ENCODE measurements at places on chromosomes 12 and 14.

DNA sequence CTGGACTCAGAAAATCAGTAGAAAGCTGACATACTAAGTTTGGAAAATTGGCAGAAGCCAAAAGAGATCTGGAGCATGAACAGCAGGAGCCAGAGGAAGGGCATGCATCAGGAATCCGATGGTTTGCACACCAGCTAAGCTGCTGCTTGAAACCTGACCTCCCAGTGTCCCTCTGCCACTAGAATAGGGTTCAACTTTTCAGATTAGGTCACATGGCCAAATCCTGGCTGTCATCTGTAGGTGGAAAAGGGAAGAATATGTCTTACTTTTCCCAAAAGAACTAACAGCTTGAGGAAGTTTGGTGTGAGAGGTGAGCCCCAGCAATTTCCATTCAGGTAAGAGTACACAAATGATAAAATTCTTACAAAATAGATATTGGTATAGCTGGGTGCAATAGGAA, 732.6 kb downstream of the RERGL start:
- DNase-seq: no peak

DNA sequence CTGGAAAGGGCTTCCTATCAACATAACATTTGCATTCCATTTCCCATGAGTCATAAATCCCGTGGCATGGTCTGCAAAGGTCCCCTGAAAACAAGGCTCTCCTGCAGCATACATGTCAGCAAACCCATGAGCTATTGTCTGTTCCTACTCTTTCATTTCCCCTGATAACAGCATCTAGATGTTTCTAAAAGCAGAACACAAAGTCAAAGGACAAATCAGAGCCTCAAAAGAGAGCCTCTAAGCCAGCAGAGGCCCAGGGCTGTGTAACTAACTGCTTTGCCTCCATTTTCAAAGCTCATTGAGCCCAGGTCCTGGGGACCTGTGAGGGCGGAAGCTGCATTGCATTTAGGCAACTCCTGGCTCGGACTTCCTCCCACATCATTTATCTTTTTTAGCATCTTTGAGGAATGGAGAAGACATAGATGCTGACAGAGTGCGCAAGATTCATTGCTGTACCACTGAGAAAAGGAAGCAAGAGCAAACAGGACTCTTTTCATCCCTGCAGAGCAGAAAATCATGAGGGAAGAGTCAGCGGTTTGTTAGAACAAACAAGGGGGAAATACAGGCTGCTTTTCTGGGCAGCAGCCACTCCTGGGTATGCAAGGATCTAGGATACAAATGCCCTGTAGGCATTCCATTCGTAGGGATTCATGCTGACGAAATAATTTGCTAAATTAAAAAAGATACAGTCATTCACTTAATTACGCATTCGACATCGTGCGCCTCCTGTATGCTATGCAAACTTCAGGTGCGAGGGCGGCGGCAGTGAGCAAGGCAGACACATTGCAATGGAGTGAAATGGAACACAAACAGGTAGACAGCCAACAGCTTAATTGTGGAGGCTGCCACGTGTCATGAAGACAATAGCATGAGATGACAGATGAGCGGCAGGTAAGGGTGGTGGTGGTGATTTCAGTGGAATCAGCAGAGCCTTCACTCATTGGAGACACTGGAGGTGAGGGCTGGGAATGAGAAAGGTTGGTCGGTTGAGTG, 131.0 kb downstream of the TMEM132D start:
- no peak for DNase-seq

DNA sequence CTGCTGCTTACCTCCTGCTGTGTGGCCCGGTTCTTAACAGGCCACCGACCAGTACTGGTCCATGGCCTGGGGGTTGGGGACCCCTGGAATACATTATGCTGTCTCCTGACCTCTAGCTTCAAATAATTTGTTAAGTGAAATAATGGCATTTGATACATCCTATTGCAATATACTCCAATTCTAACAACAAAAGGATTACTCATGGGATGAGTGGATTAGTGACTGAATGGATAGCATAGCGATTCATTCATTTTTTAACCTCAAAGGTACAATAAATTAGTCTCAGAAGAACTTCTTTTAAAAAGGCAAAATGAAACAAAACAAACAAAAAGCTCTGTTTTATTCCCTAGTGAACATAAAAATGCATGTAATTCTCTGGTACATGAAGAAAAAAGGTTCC, 147.9 kb upstream of the PKP2 start:
- DNase-seq: no peak

GRCh38 chr12:19181666-19182426, 52.3 kb downstream of the PLEKHA5 start:
- no peak for DNase-seq

DNA sequence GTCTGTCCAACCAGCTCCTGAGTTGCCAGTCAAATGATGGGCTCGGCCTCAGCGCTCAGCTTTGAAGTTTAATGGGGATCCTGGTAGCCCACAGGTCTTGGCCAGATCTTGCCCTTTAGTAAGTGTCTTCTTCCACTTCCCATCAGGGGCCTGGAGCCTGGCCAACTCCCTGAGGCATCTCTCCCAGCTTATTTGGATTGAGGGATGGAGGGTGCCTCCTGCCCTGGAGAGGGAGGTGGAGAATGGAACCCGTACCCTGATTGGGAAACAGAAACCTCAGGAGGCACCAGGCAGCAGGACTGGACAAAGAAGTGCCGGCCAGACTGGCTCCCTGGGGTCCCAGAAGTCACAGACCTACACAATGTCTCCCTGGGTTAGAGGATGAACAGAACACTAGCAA, 40.5 kb upstream of the LTBP2 start:
- no peak for DNase-seq

GRCh38 chr12:2589381-2589780, 205.4 kb upstream of the FKBP4 start:
- no peak for DNase-seq

GRCh38 chr14:63972323-63972932, 119.6 kb downstream of the SYNE2 start:
- DNase-seq: no peak

DNA sequence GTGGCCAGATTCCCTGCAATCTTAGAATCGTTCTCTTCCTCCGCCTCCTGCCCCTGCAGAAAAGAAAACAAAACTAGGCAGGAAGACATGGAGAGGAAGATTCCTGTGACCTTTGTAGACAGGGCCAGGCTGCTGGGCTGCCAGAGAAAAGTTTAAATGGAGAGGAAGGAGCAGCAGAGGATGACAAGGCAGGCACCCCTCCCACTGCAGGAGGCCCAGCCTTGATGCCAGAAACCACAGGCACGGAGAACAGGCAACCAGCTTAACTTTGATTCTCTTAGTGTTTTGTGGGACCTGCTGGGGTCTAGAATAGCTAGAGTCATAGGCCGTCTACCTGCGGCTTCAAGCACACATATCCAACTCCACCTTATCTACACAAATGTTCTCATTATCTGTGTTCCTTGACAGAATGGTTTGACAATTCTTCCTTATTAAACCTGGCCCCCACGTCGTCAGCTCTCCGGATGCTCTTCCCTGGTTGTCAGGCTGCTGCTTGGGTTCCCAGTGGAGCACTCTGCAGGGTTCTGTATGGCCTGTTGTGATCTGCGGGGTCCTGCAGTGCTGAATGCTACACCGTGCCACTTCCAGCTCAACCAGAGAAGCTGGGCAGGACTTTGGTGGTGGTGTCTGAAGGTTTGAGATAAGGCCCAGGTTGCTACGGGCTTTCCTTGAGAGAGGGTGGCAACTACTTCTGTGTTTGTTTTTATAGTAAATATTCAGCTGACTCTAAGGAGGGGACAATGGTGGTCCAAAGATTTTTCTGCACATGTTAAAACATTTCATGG, 609.5 kb downstream of the AACS start:
- no peak for DNase-seq

GRCh38 chr12:39077226-39077625, 171.8 kb upstream of the CPNE8 start:
- DNase-seq: peak; percentile 93

- peak; percentile 92 for DNase-seq
Observed at GRCh38 chr12:15532364-15532977, 210.2 kb downstream of the PTPRO start.

- DNase-seq: no peak
Observed at GRCh38 chr12:104420868-104421267, 35.9 kb upstream of the CHST11 start.
